Body of pancreas (tissue), 4 donors: ENCODE measurements at places on chromosomes 3 and 15. TPM values are rescaled to one million over a fixed set of nuclear protein-coding genes. Genes with fewer than 3 reads are reported as not detected.

DENND4A gene
- total RNA-seq, result 45.7 TPM

GOLGA6L4 gene
- 6.3 TPM for total RNA-seq

GOLGA6L10 gene
- 10.2 TPM for total RNA-seq

- no peaks in the 10 kb centered on the region for H3K4me1 ChIP-seq
- no peak overlapping the region for H3K4me3 ChIP-seq
- no peaks in the 10 kb centered on the region for H3K36me3 ChIP-seq
- no peak for DNase-seq
Observed at GRCh38 chr15:81222007-81222406, 25.3 kb downstream of the IL16 start.

DNA sequence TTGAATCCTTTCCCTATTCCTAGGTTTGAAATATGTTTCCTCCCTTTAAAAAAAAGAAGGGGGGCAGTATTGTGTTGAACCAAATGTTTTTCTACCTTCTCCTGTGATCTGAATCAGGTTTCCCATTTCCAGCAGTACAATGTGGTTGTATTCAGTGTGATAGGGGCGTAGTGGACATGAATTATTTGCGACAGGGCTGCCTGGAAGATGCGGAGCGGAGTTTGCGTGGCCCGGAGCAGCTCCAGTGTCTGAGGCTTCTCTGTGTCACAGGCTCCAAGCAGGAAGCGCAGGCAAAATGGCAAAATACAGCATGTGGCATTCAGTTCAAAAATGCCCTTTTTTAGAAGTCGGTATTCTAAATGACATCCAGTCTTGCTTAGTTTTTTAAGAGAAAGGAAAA is 154.4 kb downstream of the PGPEP1L start:
- peaks cover 77% of the 10 kb centered on the region for H3K4me1 ChIP-seq
- H3K27ac ChIP-seq, result peak overlapping the region; percentile 83
- no peak overlapping the region for H3K4me3 ChIP-seq
- DNase-seq, result peak; percentile 80
- H3K36me3 ChIP-seq, result no peaks in the 10 kb centered on the region

DNA sequence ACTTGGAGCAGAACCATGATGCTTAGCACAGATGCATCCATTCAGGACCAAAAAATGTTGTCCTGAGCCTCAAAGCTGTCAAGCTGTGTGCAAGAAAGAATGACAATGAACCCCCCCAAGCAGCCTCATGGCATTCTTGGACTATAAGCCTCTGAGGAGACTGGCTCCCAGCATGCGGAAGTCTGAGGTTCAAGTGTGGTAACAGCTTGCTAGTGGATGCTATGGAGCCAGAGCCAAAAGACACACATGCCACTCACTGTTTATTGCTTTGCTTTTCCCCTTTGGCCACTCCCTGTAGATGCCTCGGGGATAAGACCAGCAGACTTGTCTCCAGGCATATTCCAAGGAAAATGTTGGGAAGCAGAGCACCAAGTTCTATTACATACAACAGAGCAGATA is 38.2 kb upstream of the SNRK start:
- no peak overlapping the region for H3K27ac ChIP-seq
- H3K36me3 ChIP-seq, result no peaks in the 10 kb centered on the region
- no peak overlapping the region for H3K4me3 ChIP-seq
- no peaks in the 10 kb centered on the region for H3K27me3 ChIP-seq
- DNase-seq, result no peak
- peaks cover 4% of the 10 kb centered on the region for H3K4me1 ChIP-seq

GRCh38 chr3:166071831-166072230 is 234.6 kb upstream of the BCHE start:
- no peaks in the 10 kb centered on the region for H3K36me3 ChIP-seq
- no peak overlapping the region for H3K27ac ChIP-seq
- H3K4me3 ChIP-seq, result no peak overlapping the region
- DNase-seq, result no peak
- H3K4me1 ChIP-seq, result no peaks in the 10 kb centered on the region

GRCh38 chr3:42876401-42876800 is 722 bp upstream of the CYP8B1 start:
- H3K27me3 ChIP-seq, result no peaks in the 10 kb centered on the region
- no peak overlapping the region for H3K27ac ChIP-seq
- DNase-seq, result no peak
- H3K4me1 ChIP-seq, result peaks cover 16% of the 10 kb centered on the region

- peaks cover 7% of the 10 kb centered on the region for H3K4me1 ChIP-seq
- no peaks in the 10 kb centered on the region for H3K36me3 ChIP-seq
- no peak overlapping the region for H3K4me3 ChIP-seq
Observed at GRCh38 chr3:121956363-121956762, 62.2 kb downstream of the SLC15A2 start.

DNA sequence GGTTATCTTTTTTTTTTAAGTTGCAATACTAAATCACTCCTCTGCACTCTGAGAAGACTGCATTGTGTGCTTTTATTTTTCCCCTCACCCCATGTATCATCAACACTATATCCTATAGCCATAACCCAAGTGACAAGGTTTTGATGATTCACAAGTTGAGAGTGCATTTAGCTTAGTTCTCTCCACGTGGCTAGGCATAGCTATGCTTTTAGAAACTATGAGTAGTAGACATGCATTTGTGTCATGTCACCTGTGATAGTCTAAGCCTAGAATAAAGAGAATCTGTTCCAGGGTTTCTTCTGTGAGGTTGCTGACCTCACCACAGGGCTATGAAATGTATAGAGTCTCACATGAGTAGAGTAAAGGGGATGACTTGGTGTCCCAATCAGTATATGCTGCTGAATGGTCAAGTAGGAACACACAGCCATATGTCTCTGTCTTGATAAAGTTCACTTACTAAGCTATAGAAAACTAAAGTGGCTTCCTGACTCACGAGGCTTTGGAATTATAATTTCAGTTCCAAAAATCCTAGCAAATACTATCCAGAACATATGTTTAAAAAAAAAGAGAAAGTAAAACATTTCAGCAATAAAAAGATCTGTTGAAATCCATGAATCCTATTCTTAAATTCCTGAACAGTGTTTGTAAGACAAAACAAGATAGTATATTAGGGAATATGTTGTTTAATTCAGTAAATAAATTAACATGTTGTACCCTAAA is 206.3 kb downstream of the LSAMP start:
- no peaks in the 10 kb centered on the region for H3K36me3 ChIP-seq
- no peak for DNase-seq
- H3K4me1 ChIP-seq, result no peaks in the 10 kb centered on the region
- H3K4me3 ChIP-seq, result no peak overlapping the region
- no peak overlapping the region for H3K27ac ChIP-seq
- no peaks in the 10 kb centered on the region for H3K27me3 ChIP-seq

DNA sequence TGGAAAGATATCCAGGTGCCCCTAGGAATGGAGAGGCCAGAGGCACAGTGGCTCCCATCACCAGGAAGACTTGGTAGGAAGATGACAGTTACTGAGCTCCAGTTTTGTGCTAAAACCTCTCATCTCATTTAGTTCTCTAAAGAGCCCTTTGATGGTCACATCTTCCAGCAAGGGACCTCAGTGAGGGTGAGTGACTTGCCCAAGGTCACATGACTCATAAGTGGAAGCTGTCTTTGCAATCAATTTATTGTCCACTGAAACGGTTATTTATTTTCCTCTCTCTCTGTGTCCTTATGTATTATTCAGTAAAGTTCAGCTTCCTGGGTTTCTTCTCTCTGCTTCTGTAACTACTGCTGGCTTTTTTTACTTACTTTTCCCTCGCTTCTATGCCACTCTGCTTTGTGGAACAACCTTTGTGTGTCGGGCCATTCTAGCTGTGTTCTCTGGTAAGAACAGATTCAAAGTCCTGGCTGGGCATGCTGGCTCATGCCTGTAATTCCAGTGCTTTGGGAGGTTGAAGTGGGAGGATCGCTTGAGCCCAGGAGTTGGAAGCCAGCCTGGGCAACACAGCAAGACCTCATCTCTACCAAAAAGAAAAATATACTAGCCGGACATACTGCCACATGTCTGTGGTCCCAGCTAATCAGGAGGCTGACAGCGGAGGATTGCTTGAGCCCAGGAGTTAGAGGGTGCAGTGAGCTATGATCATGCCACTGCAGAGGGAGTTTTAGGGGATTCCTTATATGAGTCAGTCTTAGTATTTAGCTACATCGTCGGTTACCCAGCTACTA is 55.9 kb downstream of the PDIA5 start:
- peaks cover 5% of the 10 kb centered on the region for H3K36me3 ChIP-seq
- H3K4me3 ChIP-seq, result no peak overlapping the region
- no peak overlapping the region for H3K27ac ChIP-seq
- H3K27me3 ChIP-seq, result no peaks in the 10 kb centered on the region
- DNase-seq, result no peak
- no peaks in the 10 kb centered on the region for H3K4me1 ChIP-seq

GRCh38 chr3:14323401-14324223 is 78.8 kb upstream of the SLC6A6 start:
- no peaks in the 10 kb centered on the region for H3K4me1 ChIP-seq
- H3K27me3 ChIP-seq, result no peaks in the 10 kb centered on the region
- H3K36me3 ChIP-seq, result no peaks in the 10 kb centered on the region
- no peak for DNase-seq

- no peak overlapping the region for H3K27ac ChIP-seq
- H3K4me1 ChIP-seq, result no peaks in the 10 kb centered on the region
- no peak overlapping the region for H3K4me3 ChIP-seq
- no peak for DNase-seq
Observed at GRCh38 chr3:66164155-66164554, 56.6 kb upstream of the SLC25A26 start.
